ENCODE measurements at places on chromosomes 4 and X.

- no peak for DNase-seq
Measured at GRCh38 chr4:122469457-122469856, 12.9 kb upstream of the IL2 start.

DNA sequence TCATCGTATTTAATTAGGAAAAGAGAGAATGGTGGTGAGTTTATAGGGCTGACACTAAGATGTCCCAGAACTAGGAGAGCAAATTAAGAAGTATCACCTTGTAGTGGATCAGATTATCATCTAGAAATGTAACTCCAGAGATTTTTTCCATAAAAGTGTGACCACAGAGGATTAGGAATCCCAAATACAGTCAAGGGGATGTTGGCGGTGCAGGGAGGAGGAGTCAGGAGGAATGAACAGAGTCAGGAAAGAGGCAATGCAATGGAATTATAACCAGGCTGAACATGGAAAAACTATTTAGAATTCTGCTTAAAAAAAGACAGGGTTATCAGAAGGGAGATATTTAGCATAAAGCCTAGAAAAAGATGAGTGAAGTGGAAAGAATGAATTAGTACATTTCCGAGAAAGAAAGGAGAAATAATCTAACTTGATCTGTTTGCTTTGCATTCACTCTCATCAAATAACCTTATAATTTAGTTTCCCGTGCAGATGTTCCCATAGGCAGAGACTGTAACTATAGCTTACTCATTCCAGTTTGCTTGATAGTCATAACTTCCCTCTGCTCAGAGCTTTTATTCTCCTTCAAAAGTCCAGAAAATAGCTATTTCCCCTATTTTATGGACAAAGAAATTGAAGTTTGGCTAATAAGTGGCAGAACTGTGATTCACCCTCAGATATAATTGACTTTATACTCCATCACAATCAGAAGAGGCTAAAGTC lies 56.4 kb downstream of the SCFD2 start:
- peak; percentile 55 for DNase-seq

GRCh38 chrX:40145001-40145922 lies 47.5 kb upstream of the BCOR start:
- DNase-seq, result no peak

GRCh38 chr4:16942491-16942890 lies 44.0 kb upstream of the LDB2 start:
- no peak for DNase-seq

GRCh38 chrX:105018865-105019264 lies 201.6 kb downstream of the TEX13A start:
- peak; percentile 29 for DNase-seq

- no peak for DNase-seq
Measured at GRCh38 chr4:143230683-143231082, 46.0 kb downstream of the USP38 start.
